Fibroblast of skin of left quadriceps (primary cell): ENCODE measurements at places on chromosomes 1 and 21.

DNA sequence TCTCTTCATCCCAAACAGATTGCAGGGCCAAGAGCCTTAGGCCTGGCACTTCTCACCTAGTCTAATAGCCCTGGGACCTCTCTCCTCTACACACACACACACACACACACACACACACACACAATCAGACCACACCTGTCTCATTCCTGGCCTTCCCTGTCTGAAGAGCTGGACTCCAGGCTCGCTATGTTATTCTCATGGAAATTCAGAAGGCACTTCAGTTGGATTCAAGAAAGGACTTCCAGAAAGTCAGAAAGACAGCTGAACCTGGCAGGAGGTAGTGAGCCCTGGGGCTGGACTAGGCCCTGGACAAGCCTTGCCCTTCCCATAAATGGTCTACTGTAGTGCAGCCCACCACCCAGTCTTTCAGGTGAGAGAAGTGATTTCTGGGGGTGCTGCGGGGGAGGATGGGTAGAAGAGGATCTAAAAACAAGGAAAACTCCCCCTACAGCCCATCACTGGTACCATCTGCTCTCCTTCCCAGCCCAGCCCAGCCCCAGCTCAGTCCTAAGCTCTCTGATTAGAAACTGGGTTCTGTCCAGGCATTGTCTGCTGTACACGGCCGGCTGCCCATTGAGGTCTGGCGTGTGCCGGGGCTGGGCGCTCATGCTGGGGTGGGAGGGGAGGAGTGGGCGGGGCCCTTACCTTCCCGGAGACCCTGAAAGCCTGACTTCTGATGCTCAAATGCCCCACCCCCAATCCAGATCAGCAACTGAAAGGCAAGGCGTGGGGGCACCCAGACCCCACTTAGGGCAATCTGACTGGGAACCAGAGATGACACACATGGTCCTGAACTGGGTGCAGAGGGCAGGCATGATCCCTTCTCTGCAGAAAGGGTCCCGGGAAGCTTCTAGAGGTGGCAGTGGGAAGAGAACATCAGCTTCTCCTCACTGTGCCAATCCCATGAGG lies 2.5 kb downstream of the KIF21B start:
- DNase-seq, result no peak

- no peak for DNase-seq
Measured at GRCh38 chr1:178188306-178188705, 94.4 kb downstream of the RASAL2 start.

GRCh38 chr1:6805004-6805416 lies 19.8 kb downstream of the CAMTA1 start:
- DNase-seq, result no peak

- DNase-seq, result no peak
Measured at GRCh38 chr1:117930173-117930447, 571 bp downstream of the WDR3 start.

DNA sequence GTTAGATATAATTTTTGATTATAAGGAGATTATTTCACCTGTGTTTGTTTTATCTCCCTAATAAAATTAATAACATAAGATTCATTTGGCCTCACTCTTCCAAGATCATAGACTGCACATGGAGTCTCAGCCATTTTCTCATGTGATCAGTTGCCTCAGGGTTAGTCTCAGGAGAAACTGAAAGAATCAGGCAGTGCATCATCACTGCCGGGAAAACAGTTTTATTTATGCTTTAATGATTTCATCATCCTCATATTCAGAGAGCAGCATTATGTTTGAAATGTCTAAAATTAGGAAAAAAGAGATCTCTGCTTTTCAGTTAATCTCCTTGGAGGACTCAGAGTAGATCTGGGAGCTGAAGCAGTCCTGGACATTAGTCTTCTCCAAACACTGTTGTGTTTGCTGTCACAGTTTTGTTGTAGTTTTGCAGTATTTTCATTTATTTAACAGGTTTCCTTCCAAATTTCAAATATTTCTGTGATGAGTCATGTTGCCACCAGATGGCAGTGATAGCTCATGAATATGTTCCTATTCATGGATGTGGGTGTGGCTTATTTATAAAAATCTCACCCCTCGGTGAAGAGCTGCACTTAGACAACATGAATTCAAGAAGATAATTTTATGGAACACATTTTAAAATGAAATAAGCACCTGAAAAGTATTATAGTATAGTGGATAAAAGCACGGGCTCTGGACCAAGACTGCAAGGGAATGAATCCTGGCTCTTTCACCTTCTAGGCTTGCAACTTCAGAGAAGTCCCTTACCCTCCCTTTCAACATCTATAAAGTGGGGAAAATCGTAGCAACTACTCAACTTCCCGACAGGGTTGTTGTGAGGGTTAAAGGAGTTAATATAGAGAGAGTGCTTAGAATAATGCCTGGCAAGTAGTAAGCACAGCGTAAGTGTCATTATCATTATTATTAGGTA lies 31.2 kb downstream of the CHD1L start:
- DNase-seq, result peak; percentile 73

GRCh38 chr1:13714851-13715250 lies 14.9 kb downstream of the PRDM2 start:
- DNase-seq, result no peak

DNA sequence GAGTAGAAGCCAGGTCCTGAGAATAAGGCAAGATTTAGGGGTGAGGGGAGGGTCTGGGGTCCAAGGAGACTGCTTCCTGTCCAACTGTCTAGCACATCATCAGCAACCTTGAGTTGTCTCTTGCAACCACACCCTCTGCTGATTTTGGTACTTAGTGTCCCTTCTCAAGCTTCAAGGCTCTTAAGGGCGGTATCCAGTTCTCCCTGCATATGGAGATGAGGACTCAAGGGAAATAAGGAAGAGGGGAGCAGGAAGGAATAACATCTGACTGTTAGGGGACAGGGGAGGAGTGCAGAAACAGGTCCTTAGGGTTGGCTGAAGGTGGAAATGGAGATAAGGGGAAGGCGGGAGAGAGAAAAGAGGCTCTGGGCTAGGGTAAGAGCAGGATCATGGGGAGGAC lies 12.3 kb downstream of the MYOG start:
- DNase-seq, result no peak

DNA sequence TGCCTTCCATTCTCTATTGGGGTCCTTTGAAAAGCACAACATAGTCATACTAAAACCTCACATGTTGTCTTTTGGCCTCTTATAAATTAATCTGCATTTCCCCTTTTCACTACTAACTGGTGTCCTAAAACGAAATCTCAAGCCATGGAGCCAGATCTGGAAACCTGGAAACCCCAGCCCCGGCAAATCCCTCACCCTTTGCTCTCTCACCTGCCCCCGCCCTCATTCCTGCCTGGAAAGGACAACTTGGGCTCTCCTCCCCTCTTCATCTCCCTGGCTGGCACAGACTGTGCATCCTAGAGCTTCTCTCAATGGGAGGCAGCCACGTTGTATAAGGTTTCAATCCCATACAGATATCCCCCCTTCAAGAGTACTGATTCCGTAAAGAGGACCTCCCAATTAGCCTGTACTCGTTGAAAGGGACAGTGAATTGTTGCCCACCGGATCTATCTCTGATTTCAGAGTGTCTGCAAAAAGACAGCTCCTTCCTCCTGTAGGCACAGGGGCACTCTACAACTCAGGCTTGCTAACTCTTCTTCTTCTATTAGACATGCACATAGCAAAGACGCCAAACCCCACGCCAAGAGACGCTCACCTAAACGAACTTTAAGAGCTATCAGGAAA lies 1.4 kb downstream of the DUSP10 start:
- DNase-seq, result no peak

DNA sequence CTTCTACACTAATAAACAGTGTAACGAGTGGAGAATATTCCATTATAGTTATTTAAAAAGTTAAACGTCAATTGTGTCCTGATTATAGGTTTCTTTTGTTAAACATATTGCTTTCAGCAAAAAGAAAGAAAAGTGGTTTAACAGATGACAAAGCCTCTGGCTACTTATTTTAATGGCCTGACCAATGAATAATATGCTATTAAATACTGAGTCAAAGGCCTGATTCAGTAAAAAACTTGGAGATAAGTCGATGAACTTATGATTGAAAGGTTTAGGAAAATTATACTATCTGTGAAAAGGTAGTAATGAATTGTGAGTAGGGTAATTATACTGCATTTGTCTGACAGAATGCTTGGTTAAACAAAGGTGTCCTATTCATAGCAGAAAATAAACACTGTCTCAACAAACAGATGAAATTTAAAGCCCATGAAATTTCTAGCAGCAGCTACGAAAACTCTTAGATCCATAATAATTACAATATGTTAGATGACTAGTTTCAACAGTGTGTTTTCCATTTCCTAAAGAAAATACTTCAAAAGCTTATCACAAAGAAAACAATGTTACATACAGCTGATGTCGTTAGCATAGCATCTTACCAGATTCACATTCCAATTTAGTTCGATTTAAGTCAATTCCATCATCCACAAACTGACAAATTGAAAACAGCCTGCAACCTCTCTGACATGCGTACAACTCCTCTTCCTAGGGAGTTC lies 6.2 kb downstream of the TMEM59 start:
- peak; percentile 9 for DNase-seq

DNA sequence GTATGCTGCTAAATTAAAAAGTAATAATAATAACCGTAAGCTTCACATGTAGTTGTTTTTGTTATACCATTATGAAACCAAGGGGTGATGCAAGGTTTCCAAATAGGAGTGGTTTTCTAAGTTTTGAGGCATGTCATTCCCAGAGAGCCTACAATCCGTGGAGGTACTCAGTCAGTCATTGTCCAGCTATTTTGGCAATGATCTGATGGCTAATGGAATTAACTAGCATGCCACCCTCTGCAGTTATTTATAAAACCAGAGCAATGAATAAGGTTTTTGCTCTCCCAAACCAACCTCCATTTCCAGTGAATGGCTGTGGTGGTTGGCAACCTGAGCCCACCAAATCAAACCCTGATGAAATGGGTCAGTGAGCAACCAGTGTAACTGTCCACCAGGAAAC lies 106.4 kb downstream of the TBX15 start:
- DNase-seq, result no peak

DNA sequence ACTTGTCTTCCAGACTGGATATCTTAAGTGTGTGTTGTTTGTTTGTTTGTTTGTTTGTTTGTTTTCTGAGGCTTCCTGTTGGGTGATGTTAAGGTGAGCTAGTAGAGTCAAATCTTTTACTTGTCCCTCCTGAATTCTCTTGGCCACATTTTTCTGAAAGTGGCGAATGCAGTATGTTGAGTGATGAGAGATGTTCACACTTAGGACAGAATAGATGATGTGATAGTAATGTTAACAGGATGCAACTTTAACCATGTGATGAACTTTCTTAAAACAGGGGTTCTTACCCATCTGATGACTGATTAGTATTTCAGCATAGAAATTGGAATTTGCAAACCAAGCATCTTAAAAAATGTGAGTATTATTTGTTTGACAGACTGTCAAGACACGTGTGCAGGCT lies 40.2 kb downstream of the LMO4 start:
- no peak for DNase-seq

DNA sequence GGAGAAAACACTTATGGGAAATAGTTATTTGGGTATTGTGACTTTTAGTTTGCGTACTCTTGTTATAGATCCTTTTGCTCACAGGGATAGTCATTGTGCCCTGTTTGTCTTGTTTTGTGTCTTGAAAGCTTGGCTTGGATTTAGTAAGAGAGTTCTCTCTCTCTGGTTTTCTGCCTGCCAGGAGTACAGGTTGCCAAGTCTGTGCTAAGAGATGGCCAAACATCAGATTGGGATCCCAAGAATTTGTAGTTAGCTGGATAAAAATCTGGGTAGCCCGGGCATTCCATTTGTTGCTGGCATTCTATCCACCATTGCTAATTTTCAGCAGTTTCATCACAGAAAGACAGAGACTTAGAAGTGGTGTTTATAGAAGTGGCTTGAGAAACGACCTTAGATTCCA lies 222.2 kb downstream of the NRIP1 start:
- no peak for DNase-seq

- no peak for DNase-seq
Measured at GRCh38 chr1:31058012-31058411, 7.5 kb downstream of the PUM1 start.

GRCh38 chr1:167454894-167455785 lies 63.2 kb downstream of the CD247 start:
- no peak for DNase-seq

GRCh38 chr1:88773540-88774150 lies 89.6 kb downstream of the PKN2 start:
- DNase-seq, result no peak

GRCh38 chr1:36594023-36594422 lies 111.3 kb upstream of the CSF3R start:
- DNase-seq, result no peak

GRCh38 chr21:45088729-45089128 lies 14.3 kb downstream of the ADARB1 start:
- no peak for DNase-seq

DNA sequence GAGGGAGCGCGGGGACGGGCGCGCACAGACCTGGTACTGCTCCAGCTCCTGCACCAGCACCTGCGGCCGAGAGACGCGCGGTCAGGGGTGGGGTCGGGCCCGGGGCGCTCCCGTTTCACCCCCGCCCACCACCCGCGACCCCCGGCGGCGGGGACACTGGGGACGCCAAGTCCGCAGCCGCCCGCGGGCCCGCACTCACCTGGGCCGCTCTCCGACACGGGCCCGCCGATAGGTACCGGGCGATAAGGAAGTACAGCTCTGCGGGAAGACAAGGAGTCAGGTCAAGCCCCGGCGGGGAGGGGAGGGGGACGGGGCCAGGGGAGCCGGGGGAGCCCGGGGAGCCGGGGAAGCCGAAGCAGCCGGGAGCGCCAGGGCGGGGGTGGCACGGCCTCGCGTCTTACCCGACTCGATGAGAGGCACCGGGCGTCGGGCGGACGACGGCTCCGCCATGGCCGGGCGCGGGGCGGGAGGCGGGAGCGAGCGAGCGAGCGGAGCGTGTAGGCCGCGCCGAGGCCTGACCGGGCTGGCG lies 326 bp downstream of the BRWD1 start:
- no peak for DNase-seq
